ENCODE measurements at places on chromosomes 12 and 14. TPM values are rescaled to one million over a fixed set of nuclear protein-coding genes. Genes with fewer than 3 reads are reported as not detected.
A peak's percentile ranks its signal among the peaks of the same experiment; 100 is the strongest.

DNA sequence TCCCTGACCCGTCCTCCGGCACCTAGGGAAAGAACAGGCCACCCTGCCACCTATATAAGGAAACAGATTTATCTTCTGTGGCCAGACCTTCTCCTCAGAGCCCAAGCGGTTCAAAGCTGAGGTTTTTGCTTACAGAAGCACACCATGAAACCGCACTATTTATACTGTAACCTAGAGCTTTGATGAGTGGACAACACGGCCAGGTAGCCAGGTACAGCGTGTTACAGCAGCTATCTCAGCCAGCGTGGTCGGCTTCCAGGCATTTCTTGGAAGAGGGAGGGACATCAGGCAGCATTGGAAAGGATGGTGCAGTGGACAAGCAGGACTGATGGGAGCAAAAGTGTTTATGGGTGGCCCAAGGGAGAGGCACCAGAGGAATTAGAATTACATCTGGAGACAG, 34.4 kb downstream of the TTC7B start:
- no peaks in the 10 kb centered on the region for H3K4me1 ChIP-seq
- H3K4me3 ChIP-seq = no peak overlapping the region
- H3K36me3 ChIP-seq = no peaks in the 10 kb centered on the region
- no peaks in the 10 kb centered on the region for H3K27me3 ChIP-seq
- H3K27ac ChIP-seq = no peak overlapping the region

Gene DPPA3
- 5.4 TPM for polyA plus RNA-seq

Gene HELB
- 3.1 TPM for polyA plus RNA-seq

Gene TRIP11
- polyA plus RNA-seq = 52.2 TPM

Gene PTGDR
- polyA plus RNA-seq = 0.06 TPM

- H3K27ac ChIP-seq = no peak overlapping the region
- DNase-seq = no peak
- H3K4me3 ChIP-seq = no peak overlapping the region
- no peaks in the 10 kb centered on the region for H3K4me1 ChIP-seq
- no peaks in the 10 kb centered on the region for H3K27me3 ChIP-seq
- H3K36me3 ChIP-seq = no peaks in the 10 kb centered on the region
Observed at GRCh38 chr12:123040106-123040505, 59.6 kb downstream of the ARL6IP4 start.

GRCh38 chr14:43413084-43413483, 1094.0 kb downstream of the FSCB start:
- no peaks in the 10 kb centered on the region for H3K27me3 ChIP-seq
- no peaks in the 10 kb centered on the region for H3K4me1 ChIP-seq
- H3K36me3 ChIP-seq = no peaks in the 10 kb centered on the region
- no peak overlapping the region for H3K4me3 ChIP-seq
- H3K27ac ChIP-seq = no peak overlapping the region

DNA sequence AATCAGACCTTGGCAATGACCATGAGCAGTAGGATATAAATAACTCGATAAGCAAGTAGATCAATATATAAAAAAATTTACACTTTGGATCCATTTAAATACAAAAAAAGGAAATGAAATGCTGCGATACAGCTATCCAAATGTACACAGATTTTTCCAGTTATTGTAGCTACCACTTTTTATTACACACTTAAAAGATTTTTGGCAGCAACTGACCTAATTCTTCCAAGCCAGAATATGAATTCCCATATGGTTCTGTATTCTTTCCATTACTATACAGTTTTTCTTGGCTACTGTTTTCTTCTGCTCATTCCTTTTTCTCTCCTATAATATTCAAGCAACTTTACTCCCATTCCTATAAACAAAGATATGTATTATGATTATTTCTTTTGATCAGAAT, 52.2 kb downstream of the TMTC1 start:
- no peaks in the 10 kb centered on the region for H3K27me3 ChIP-seq
- no peaks in the 10 kb centered on the region for H3K4me1 ChIP-seq
- H3K27ac ChIP-seq = no peak overlapping the region
- no peak overlapping the region for H3K4me3 ChIP-seq

- DNase-seq = no peak
- no peaks in the 10 kb centered on the region for H3K27me3 ChIP-seq
- H3K4me3 ChIP-seq = no peak overlapping the region
- H3K27ac ChIP-seq = no peak overlapping the region
Observed at GRCh38 chr12:104132351-104132956, 5.6 kb downstream of the NFYB start.

Gene PLA2G1B
- polyA plus RNA-seq = not detected

Gene TMEM119
- 0.06 TPM for polyA plus RNA-seq

GRCh38 chr14:52253503-52253902, 14.0 kb upstream of the PTGDR start:
- no peak overlapping the region for H3K27ac ChIP-seq
- no peaks in the 10 kb centered on the region for H3K27me3 ChIP-seq
- DNase-seq = peak; percentile 34
- H3K4me3 ChIP-seq = no peak overlapping the region
- H3K36me3 ChIP-seq = no peaks in the 10 kb centered on the region

Gene COA8
- polyA plus RNA-seq = 130 TPM

Gene ADAMTS20
- 1.5 TPM for polyA plus RNA-seq

Gene CISTR
- not detected for polyA plus RNA-seq

DNA sequence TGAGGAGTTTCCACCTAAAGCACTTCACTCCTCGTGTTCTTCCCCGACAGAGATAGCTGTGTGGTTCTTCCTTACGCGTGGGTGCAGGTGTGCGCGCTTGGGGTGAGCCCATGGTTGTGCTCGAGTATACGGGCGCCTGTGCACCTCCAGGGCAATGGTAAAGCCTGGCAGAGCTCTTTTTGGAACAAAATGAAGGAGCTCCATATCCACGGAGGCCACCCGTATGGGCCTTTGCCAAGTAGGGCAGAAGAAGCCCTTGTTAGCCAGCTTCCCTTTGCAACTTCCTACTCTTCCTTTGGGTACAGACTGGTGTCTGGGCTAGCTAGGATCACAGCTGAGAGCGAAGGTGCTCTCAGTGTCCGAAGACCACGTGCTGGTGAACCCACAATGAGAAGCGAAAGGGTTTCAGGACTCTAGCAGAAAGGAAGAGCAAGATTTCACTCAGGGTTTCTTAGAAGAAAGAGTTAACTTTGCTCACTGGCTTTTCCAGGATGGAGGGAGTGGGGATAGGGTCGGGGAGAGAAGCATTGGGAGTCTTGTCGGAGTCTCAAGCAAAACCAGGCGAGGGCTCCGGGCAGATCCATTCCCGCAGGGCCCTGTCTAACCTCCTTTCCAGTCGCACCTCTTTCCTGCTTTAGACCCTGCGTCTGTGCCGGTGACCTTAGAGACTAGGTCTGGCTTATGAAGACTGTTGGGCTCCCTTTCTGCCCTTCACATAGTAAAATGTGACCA, 960 bp upstream of the LRFN5 start:
- H3K36me3 ChIP-seq = no peaks in the 10 kb centered on the region
- peaks cover 45% of the 10 kb centered on the region for H3K4me1 ChIP-seq
- DNase-seq = peak; percentile 94
- peak overlapping the region; percentile 77 for H3K4me3 ChIP-seq

- H3K4me1 ChIP-seq = no peaks in the 10 kb centered on the region
- H3K27ac ChIP-seq = no peak overlapping the region
- no peak for DNase-seq
Observed at GRCh38 chr12:83141460-83141994, 454.8 kb downstream of the TMTC2 start.

Gene YBX3
- 450 TPM for polyA plus RNA-seq

Gene B3GNT4
- 1.8 TPM for polyA plus RNA-seq

DNA sequence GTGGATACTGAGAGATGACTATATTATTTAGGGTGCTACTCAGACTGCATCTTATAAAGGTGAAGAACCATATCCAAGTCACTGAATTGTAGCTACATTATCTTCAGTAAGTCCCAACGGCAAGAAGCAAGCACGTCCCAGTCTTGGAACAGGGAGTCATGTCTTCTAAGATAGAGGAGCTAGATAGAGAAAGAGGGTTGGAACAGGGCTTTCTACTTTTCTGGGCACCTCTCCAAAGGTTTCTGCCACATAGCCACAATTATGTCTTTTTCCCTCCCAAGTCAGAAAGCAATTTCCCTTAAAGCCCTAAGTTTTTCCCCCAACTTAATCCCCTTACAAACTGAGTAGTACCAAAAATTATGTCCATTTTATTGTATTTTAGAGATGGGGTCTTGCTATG, 22.4 kb downstream of the MAPK1IP1L start:
- peaks cover 7% of the 10 kb centered on the region for H3K4me1 ChIP-seq
- H3K27ac ChIP-seq = no peak overlapping the region
- no peak for DNase-seq
- H3K27me3 ChIP-seq = no peaks in the 10 kb centered on the region
- no peak overlapping the region for H3K4me3 ChIP-seq

GRCh38 chr12:117825827-117826226, 143.0 kb downstream of the KSR2 start:
- no peaks in the 10 kb centered on the region for H3K36me3 ChIP-seq
- H3K4me3 ChIP-seq = no peak overlapping the region
- no peaks in the 10 kb centered on the region for H3K4me1 ChIP-seq
- DNase-seq = no peak
- no peaks in the 10 kb centered on the region for H3K27me3 ChIP-seq

Gene TTC6
- polyA plus RNA-seq = 0.37 TPM

DNA sequence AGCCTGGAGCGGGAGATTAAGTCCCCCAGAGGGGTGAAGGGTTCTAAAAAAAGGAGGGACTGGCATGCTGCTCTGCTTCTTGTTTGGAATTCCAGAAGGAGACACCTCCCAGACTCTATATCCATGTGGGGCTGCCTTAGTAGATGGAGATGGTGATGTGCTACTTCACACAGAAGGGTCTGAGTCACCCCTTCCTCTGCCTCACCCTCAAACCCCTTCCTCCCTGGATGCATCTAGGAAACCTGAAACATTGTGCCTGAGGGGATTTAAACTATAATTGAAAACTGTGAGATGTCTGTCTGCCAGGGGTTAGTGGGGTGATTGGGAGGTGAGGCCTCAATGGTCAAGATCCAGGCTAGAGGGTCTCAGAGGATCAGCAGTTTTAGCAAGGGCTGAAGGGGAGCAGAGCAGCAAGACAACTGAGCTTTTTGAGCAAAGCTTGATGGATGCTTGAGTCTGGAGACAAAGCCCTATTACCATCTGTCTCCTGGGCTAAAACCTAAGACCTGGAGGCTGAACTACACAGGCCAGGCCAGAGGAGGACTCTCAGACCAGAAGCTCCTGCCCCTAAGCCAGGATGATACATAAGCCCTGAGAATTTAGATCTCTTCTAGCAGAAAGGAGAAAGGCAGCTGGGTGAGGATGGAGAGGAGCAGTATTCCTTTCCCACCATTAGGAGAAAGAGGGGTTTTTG, 314.7 kb upstream of the ATP2B1 start:
- H3K36me3 ChIP-seq = no peaks in the 10 kb centered on the region
- H3K4me3 ChIP-seq = no peak overlapping the region
- no peak for DNase-seq
- no peak overlapping the region for H3K27ac ChIP-seq
- no peaks in the 10 kb centered on the region for H3K27me3 ChIP-seq

DNA sequence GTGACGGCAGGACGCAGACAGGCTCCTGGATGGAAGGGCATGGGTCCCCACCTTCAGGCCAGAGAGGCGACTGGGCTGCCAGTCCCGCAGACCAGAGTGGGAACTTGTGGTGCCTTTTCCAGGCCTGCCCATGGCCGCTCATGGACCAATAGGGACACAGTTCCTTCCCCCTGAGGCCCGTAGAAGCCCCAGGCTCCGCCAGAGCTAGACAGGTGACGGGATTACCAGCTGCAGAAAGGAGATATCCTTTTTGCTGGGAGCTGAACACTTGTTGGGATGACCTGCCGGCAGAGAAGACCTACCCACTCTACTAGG, 73.6 kb upstream of the RASSF8 start:
- H3K4me3 ChIP-seq = no peak overlapping the region
- H3K4me1 ChIP-seq = peaks cover 37% of the 10 kb centered on the region
- no peaks in the 10 kb centered on the region for H3K27me3 ChIP-seq
- H3K27ac ChIP-seq = no peak overlapping the region
- DNase-seq = no peak

Gene SLC2A14
- 6.8 TPM for polyA plus RNA-seq

DNA sequence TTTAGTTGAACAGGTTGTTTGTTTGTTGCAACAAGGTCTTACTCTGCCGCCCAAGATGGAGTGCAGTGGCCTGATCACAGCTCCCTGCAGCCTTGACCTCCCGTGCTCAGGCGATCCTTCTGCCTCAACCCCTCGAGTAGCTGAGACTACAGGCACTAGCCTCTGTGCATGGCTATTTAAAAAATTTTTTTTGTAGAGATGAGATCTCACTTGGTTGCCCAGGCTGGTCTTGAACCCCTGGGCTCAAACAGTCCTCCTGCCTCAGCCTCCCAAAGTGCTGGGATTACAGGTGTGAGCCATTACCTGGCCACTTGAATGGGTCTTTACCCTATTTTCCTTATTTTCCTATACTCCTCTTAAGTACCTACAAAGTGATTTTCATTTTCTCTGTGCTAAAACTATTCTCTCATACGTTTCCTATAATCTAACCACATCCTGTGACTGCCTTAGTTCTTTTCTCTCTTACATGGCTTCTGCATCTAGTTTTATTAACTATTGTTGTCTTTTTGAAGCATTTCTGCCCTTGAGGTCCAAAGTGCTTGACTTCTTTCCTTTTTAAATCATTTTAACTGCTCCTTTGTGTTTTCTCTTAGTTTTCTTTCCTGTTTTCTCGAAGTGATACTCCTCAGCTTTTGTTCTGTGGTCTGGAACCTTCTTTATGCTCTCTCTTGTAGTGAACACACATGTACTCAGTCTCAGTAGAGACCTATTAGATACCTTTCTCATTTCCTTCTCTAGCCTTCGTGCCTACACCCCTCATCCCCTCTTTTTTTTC, 14.1 kb downstream of the GPX2 start:
- no peaks in the 10 kb centered on the region for H3K4me1 ChIP-seq
- H3K27ac ChIP-seq = peak overlapping the region; percentile 60
- H3K27me3 ChIP-seq = no peaks in the 10 kb centered on the region
- DNase-seq = no peak
- no peak overlapping the region for H3K4me3 ChIP-seq
- peaks cover 37% of the 10 kb centered on the region for H3K36me3 ChIP-seq

- H3K4me3 ChIP-seq = no peak overlapping the region
- no peaks in the 10 kb centered on the region for H3K36me3 ChIP-seq
- peaks cover 5% of the 10 kb centered on the region for H3K4me1 ChIP-seq
- DNase-seq = peak; percentile 13
Observed at GRCh38 chr12:51529651-51529970, 61.4 kb upstream of the SCN8A start.

GRCh38 chr12:115451151-115451779, 767.3 kb upstream of the TBX3 start:
- peak overlapping the region; percentile 60 for H3K4me3 ChIP-seq
- no peak overlapping the region for H3K27ac ChIP-seq
- H3K4me1 ChIP-seq = peaks cover 56% of the 10 kb centered on the region

GRCh38 chr12:52037248-52037861, 13.9 kb upstream of the NR4A1 start:
- no peak overlapping the region for H3K27ac ChIP-seq
- peak; percentile 79 for DNase-seq
- H3K4me1 ChIP-seq = peaks cover 14% of the 10 kb centered on the region
- H3K4me3 ChIP-seq = peak overlapping the region; percentile 92

GRCh38 chr12:116434155-116435011, 124.8 kb upstream of the MAP1LC3B2 start:
- DNase-seq = peak; percentile 80
- H3K4me1 ChIP-seq = peaks cover 22% of the 10 kb centered on the region
- H3K27me3 ChIP-seq = no peaks in the 10 kb centered on the region
- peak overlapping the region; percentile 24 for H3K4me3 ChIP-seq
- H3K27ac ChIP-seq = peak overlapping the region; percentile 84

GRCh38 chr12:48882972-48883304, 17.3 kb upstream of the RND1 start:
- H3K4me3 ChIP-seq = no peak overlapping the region
- no peak for DNase-seq
- H3K36me3 ChIP-seq = no peaks in the 10 kb centered on the region
- no peak overlapping the region for H3K27ac ChIP-seq
- peaks cover 29% of the 10 kb centered on the region for H3K4me1 ChIP-seq
